ENCODE measurements at places on chromosomes 5 and 9. TPM values are rescaled to one million over a fixed set of nuclear protein-coding genes. Genes with fewer than 3 reads are reported as not detected.

DNA sequence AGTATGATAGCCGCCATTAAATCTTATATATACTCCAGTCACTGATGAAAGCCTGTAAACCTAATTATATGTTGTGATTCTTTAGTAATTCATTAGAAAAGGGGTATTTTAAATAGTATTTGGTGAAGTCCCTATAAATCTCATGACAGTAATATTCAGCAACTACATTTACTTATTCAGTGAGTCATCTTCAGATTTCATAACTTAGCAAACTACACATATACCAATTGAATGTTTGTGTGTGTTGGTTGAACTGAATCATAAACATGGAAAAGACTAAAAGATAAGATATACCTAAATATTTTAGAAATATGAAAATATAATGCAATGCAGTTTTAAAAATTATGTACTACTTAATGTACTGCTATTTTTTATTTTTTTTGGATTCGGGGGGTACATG, 1050.4 kb downstream of the MAT2B start:
- H3K36me3 ChIP-seq = no peaks in the 10 kb centered on the region
- H3K4me3 ChIP-seq = no peak overlapping the region
- H3K4me1 ChIP-seq = no peaks in the 10 kb centered on the region
- DNase-seq = no peak
- H3K27ac ChIP-seq = no peak overlapping the region
- H3K27me3 ChIP-seq = no peaks in the 10 kb centered on the region

DNA sequence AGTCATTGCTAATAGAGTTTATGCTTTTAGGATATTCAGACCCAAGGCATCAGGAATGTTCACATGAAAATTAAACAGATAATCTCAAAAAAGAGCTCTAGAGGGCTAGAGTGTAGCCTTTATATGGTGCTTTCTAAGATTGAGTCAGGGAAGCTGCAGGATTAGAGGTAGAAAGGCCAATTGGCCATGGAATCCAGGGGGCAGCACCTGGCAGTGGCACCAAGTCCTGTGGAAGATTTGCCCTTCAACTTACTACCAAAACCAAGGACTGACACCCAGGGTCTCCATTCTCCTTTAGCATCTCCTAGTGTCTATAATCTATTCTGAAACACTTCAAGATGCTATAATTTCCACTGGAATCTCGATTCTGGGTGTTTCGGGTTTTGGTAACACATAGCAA, 112.4 kb downstream of the ACER2 start:
- H3K4me3 ChIP-seq = no peak overlapping the region
- no peaks in the 10 kb centered on the region for H3K36me3 ChIP-seq
- no peaks in the 10 kb centered on the region for H3K27me3 ChIP-seq
- H3K4me1 ChIP-seq = no peaks in the 10 kb centered on the region
- no peak overlapping the region for H3K27ac ChIP-seq

DNA sequence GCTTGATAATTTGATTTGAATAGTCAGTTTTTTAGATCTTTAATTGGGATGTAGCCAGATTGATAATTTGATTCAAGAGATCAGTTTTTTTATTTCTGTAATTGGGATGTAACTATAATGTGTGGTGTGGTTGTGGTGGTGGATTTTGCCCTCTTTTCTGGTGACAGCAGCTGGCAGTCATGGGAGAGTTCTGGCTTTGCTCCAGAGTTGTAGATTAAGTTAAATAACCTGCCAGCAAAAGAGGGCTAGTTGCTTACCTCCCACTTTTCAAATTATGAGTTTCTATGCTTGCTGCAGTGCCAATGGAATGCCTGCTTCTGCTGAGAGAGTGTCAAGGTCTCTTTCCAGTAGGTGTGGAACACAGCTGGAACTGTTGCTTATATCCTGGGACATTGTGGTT, 315.1 kb downstream of the CCDC171 start:
- H3K4me1 ChIP-seq = no peaks in the 10 kb centered on the region
- no peaks in the 10 kb centered on the region for H3K36me3 ChIP-seq
- H3K27me3 ChIP-seq = no peaks in the 10 kb centered on the region
- H3K4me3 ChIP-seq = no peak overlapping the region
- no peak overlapping the region for H3K27ac ChIP-seq

DNA sequence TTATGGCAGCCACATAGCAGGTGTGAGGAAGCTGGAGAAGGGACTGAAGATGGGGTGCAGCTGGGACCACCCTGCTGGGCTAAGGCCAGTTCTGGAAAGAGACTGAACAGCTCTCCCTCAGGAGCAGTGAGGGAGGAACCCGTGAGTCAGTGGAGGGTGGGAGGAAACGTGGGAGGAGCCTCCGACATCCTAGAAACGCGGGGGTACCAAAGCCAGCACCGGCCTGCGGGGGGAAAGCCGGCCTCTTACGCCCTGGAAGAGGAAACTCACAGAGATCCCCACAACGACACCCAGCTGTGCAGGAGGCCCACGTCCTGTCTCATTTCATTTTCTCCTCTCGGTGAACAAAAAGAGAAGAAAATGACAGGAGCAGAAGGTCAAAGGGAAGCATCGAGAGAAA, 185.8 kb upstream of the IRX4 start:
- H3K27ac ChIP-seq = no peak overlapping the region
- H3K4me1 ChIP-seq = no peaks in the 10 kb centered on the region
- H3K4me3 ChIP-seq = no peak overlapping the region
- H3K36me3 ChIP-seq = no peaks in the 10 kb centered on the region

GRCh38 chr9:129305246-129305645, 127.2 kb upstream of the IER5L start:
- H3K36me3 ChIP-seq = no peaks in the 10 kb centered on the region
- H3K4me3 ChIP-seq = no peak overlapping the region
- H3K27ac ChIP-seq = no peak overlapping the region
- no peaks in the 10 kb centered on the region for H3K27me3 ChIP-seq

DNA sequence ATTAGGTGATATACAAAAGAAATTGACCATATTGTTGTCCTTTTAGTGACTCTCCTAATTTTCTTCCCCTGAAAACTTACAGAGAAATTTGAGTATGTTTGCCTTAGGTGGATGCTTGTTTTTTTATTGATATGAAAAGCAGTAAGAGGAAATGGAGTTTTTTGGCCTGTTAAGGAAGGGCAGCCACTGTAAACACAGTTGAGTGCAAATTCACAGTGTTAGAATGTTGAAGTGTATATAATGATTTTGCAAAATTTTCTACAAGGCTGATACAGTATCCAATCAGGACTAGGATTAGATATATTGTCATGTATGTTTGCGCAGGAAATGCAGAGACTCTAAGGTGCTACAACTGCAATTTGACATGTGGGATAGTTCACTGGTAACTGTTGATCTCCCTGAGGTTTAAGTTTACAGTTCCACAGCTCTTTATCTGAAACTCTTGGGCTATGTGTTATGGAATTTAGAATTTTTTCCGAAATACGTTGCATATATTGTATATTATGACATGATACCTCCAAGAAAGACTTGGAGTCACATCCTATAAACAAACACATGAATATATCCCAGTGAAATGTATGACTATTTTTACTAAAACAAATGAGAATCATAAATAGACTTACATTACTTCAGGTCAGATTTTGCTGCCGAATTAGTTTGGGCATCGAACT, 62.5 kb downstream of the FXN start:
- H3K4me3 ChIP-seq = no peak overlapping the region
- no peak overlapping the region for H3K27ac ChIP-seq
- DNase-seq = no peak
- H3K27me3 ChIP-seq = no peaks in the 10 kb centered on the region
- H3K36me3 ChIP-seq = no peaks in the 10 kb centered on the region
- no peaks in the 10 kb centered on the region for H3K4me1 ChIP-seq

GRCh38 chr9:21030389-21031035, 928 bp downstream of the HACD4 start:
- no peak overlapping the region for H3K27ac ChIP-seq
- no peak for DNase-seq
- H3K27me3 ChIP-seq = no peaks in the 10 kb centered on the region

DNA sequence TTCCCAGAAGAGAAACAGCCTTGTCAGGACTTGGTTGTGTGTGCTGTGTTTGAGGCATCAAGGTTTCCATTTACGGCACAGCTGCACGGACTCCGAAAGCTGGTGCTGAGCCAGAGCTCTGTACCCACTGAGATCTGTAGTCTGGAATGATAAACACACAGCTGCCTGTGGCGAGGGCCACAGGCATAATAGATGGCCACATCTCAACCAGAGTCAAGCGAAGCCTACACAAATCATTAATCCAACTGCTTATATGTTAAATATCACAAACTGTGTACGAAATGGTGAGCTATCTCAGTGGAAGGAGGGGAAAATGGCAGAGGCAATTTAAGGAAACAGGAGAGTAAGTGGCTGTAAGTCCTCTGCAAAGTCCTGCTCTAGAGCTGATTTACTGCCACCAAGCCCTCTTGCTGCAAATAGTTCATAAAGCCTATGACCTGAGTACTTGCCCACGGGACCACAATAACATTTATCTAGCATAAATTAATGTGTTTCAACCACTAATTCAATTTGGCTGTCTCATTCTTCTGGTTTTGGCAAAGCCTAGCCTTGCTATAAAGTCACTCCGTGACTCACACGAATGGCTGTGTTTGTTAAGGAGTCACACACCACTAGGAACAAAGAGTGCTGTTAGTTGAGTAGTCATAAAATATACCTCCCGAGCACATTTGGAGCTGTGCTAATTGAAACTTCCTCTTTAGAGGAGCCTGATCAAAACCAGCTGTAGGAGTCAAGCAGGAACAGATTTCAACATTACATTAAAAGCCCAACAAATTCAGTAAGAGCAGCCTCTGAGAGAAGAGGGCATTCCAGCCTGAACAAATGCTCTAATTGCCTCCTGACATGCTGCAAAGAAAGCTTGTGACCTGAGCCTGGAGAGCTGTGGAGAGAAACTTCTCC, 738.6 kb upstream of the ZNF608 start:
- peak; percentile 90 for DNase-seq
- H3K4me1 ChIP-seq = peaks cover 39% of the 10 kb centered on the region
- H3K27ac ChIP-seq = peak overlapping the region; percentile 100
- no peaks in the 10 kb centered on the region for H3K36me3 ChIP-seq

DNA sequence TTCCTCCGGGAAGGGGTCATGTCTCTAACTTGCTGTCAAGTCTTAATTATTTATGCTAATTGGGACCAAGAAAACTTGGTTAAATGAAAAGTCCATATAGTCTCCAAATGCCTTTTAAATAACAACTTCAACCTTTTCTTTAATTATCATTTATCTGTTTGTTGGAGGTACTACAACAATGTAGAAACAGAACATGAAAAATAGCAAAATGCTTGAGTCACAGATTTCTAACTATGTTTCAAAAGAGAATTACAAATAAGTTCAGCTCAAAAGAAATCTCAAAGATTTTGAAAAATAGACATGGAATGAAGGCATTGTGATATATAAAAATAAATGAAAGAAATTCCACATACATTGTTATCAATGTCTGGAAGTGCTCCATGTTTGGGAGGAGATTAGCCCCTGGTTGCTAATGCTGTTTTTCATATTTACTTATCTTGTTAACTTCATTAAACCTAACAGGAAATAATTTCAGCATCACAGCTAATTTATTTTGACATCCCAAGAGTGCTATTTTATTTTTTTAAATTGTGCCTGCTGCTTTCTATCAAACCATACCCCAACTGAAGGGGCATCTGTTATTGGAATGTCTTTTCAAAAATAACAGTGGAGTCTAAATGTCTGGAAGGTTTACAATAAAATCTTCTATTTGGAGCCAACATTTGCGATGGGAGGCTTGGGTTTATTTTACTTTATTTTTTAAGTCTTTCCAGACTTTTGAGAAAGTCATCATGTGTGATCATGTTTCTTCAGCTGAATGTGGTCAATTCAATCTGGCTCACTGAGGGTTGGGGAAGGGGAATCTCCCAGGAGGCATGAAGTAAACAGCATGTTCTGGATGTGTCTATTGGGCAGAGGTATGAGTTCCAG, 53.1 kb upstream of the ANKRD55 start:
- H3K27ac ChIP-seq = no peak overlapping the region
- H3K27me3 ChIP-seq = no peaks in the 10 kb centered on the region

GRCh38 chr5:9196403-9197227, 349.3 kb downstream of the SEMA5A start:
- no peaks in the 10 kb centered on the region for H3K27me3 ChIP-seq
- no peak overlapping the region for H3K4me3 ChIP-seq
- H3K36me3 ChIP-seq = no peaks in the 10 kb centered on the region
- H3K27ac ChIP-seq = no peak overlapping the region
- no peaks in the 10 kb centered on the region for H3K4me1 ChIP-seq

DNA sequence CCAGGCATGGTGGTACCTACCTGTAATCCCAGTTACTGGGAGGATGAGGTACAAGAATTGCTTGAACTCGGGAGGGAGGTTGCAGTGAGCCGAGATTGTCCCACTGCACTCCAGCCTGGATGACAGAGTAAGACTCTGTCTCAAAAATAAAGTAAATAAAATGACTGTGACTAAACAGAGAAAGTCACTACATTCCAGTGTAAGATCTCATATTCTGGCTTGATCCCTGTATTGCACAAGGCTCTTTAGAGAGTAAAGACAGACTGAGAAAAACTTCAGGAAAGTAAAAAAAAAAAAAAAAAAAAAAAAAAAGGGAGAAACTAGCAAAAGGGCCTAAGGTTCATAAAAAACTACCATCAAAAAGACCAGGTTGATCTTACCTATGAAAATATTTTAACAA, 106.6 kb upstream of the PJA2 start:
- no peak overlapping the region for H3K27ac ChIP-seq
- no peak for DNase-seq
- no peaks in the 10 kb centered on the region for H3K27me3 ChIP-seq
- no peaks in the 10 kb centered on the region for H3K36me3 ChIP-seq

DNA sequence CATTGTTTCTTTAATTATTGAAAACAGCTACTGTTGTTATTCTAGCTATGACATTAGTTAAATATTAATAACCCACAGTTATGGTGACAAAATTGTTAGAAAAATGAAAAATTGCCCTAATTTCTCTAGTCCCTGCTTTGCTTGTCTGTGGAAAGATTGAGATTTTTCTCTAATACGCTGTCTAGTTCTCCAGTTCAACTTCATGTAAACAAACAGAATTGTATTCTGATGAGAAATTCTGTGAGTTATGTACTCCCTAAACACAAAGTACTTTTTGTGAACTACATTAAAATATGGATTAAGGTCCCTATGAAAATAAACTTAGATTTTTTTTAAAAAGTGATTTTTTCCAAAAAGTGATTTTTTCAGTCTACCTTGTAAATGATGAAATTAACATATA, 8.7 kb downstream of the SLF1 start:
- no peak overlapping the region for H3K4me3 ChIP-seq
- peaks cover 2% of the 10 kb centered on the region for H3K36me3 ChIP-seq
- no peaks in the 10 kb centered on the region for H3K4me1 ChIP-seq
- no peak overlapping the region for H3K27ac ChIP-seq
- DNase-seq = no peak
- no peaks in the 10 kb centered on the region for H3K27me3 ChIP-seq

DNA sequence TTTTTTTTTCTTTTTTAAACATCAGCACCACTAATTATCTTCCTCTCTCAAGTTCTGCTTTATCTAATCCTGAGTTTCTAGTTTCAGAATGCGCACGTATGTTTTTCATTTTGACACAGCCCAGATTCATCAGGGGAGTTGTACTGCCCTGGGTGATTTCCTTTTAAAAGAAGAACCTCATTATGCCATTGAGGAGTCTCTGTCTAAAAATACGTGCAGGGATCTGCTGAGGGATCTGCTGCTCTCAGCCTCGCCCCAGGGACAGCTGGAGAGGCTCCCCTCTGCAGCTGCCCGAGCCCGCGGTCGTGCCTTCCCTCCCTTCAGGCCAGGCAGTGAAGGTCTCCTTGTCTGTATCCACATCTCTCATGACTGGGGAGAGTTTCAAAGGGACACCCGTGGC, 273.1 kb downstream of the ARHGEF28 start:
- H3K4me1 ChIP-seq = peaks cover 11% of the 10 kb centered on the region
- H3K27ac ChIP-seq = no peak overlapping the region
- no peak for DNase-seq
- H3K4me3 ChIP-seq = no peak overlapping the region

The JAKMIP2 gene
- not detected for total RNA-seq

The PHYHD1 gene
- not detected for total RNA-seq

The OR1J2 gene
- total RNA-seq = not detected

The GMCL2 gene
- not detected for total RNA-seq

The SCGB3A2 gene
- 0.39 TPM for total RNA-seq

The PCDHA9 gene
- total RNA-seq = 0.21 TPM

The DMRT3 gene
- total RNA-seq = not detected
